ENCODE measurements at places on chromosomes 3 and 15.
A peak's percentile ranks its signal among the peaks of the same experiment; 100 is the strongest.

DNA sequence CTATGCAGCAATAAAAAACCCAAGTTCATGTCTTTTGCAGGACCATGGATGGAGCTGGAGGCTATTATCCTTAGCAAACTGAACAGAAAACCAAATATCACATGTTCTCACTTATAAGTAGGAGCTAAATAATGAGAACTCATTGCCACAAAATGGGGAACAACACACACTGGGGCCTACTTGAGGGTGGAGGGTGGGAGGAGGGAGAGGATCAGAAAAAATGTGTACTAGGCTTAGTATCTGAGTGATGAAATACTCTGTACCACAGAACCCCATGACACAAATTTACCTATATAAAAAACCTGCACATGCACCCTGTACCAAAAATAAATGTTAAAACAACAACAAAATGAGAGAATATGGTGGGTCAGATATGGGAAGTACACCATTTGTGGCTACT, 49.6 kb upstream of the AADACL2 start:
- DNase-seq, result no peak

- DNase-seq, result no peak
Measured at GRCh38 chr3:154496978-154497377, 67.0 kb upstream of the GPR149 start.

- DNase-seq, result no peak
Measured at GRCh38 chr15:89480505-89480904, 15.9 kb downstream of the RHCG start.

GRCh38 chr3:130905551-130905950, 11.7 kb downstream of the ATP2C1 start:
- peak; percentile 83 for DNase-seq
